ENCODE measurements at places on chromosomes 5 and 9.

DNA sequence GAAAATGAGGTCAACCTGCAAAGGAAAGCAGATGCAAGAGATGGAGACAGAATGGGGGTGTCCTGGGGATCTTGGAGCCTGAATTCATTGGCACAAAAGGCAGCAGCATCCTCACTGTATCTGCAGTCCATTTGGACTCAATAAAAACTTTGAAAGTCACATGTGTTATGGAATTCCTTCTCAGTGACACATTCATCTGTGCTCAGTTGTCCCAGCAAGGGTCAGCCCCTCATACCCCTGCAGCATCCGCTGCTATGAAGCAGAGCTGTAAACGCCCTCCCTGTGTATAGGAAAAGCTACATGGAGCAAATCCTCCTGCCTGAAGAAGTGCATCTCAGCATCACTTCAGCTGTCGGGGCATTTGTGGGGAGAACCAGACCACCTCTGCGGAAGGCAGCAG, 14.5 kb upstream of the RARS1 start:
- no peaks in the 10 kb centered on the region for H3K4me1 ChIP-seq
- H3K27me3 ChIP-seq, result no peaks in the 10 kb centered on the region
- no peak overlapping the region for H3K27ac ChIP-seq
- H3K4me3 ChIP-seq, result no peak overlapping the region

GRCh38 chr5:164204338-164204946, 699.0 kb downstream of the MAT2B start:
- H3K27ac ChIP-seq, result no peak overlapping the region
- no peaks in the 10 kb centered on the region for H3K4me1 ChIP-seq
- H3K4me3 ChIP-seq, result no peak overlapping the region
- no peak for DNase-seq
- no peaks in the 10 kb centered on the region for H3K36me3 ChIP-seq

DNA sequence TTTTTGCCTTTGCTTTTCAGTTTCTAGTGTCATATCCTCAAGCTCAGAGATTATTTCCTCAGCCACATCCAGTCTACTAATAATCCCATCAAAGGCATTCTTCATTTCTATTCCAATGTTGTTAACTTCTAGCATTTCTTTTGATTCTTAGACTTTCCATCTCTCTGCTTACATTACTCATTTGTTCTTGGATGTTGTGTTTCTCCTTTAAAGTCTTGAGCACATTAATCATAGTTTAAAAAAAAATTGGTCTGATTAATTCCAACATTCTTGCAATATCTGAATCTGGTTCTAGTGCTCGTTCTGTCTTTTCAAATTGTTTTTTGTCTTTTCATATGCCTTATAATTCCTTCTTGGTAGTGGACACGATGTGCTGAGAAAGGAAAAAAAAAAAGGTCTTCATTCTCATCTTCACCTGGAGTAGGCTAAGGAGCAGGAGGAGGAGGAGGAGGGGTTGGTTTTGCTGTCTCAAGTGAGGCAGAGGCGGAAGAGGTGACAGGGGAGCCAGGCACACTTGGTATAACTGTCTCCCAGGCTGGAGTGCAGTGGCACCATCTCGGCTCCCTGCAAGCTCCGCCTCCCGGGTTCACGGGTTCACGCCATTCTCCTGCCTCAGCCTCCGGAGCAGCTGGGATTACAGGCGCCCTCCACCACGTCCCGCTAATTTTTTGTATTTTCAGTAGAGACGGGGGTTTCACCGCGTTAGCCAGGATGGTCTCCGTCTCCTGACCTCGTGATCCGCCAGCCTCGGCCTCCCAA, 16.3 kb downstream of the PRXL2C start:
- no peak overlapping the region for H3K27ac ChIP-seq
- no peak overlapping the region for H3K4me3 ChIP-seq
- peaks cover 5% of the 10 kb centered on the region for H3K36me3 ChIP-seq
- no peaks in the 10 kb centered on the region for H3K27me3 ChIP-seq

DNA sequence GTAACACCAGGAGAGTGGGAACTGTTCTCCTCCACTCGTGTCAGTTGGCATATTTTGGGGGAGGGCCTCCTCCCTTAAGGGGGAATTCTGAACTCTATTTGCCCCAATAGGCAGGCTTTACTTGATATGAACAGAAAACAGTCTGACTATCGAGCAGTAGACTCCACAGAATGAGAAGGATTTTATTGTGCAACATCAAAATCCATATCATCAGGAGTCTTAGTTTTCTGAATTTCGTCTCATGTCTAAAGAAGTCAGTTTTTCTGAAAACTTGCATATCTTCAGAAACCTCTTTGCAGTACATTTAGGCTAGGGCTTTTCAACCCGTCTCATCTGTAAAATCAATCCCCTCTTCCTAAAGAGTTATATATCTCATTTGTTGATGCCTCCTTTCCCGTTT, 96.2 kb downstream of the AUH start:
- no peak overlapping the region for H3K4me3 ChIP-seq
- no peaks in the 10 kb centered on the region for H3K27me3 ChIP-seq
- no peak for DNase-seq
- no peak overlapping the region for H3K27ac ChIP-seq
- H3K4me1 ChIP-seq, result no peaks in the 10 kb centered on the region
- no peaks in the 10 kb centered on the region for H3K36me3 ChIP-seq

GRCh38 chr5:95406426-95407090, 15.4 kb downstream of the FAM81B start:
- DNase-seq, result no peak
- H3K27ac ChIP-seq, result no peak overlapping the region
- H3K4me1 ChIP-seq, result no peaks in the 10 kb centered on the region
- H3K27me3 ChIP-seq, result no peaks in the 10 kb centered on the region

DNA sequence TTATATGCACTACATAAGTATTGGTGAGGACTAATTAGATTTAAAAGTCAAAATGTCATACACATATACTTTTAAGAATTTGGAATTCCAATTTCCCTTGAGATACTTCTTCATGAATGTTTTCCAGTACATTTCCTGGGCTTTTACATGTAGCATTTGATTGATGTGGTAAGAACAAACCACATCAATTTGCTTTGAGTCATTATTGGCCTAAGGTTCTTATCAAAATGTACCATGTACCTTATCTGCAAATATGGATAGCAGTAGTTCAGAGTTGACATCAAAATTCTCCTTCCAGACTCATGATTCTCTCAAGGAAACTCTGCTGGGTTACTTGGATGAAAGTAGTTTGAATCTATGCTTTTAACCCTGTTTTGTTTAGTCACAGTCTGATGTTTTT, 2.5 kb downstream of the CAST start:
- no peak for DNase-seq
- H3K36me3 ChIP-seq, result no peaks in the 10 kb centered on the region
- H3K27ac ChIP-seq, result no peak overlapping the region
- H3K27me3 ChIP-seq, result no peaks in the 10 kb centered on the region
- peaks cover 29% of the 10 kb centered on the region for H3K4me1 ChIP-seq

DNA sequence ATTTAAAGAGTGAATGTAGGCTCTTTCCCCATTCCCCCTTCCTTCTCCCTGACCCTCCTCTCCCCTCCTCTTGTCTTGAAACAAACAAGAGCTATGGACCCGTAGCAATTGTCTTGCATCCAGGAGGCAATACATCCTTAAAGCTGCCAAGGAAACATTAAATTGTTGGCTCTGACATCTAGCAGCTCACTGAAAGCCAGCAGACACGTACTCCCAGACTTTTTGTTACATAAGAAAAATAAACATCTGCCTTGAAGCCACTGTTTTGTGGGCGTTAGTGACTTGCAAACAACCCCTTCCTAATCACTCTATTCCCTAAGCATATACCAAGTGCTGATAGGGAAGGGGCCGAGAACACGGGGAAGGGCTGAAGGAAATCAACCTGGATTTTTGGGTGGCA, 8.6 kb downstream of the SLC45A2 start:
- no peak for DNase-seq
- H3K36me3 ChIP-seq, result no peaks in the 10 kb centered on the region
- no peak overlapping the region for H3K27ac ChIP-seq
- no peaks in the 10 kb centered on the region for H3K4me1 ChIP-seq
- H3K4me3 ChIP-seq, result no peak overlapping the region

- H3K4me3 ChIP-seq, result no peak overlapping the region
- no peaks in the 10 kb centered on the region for H3K36me3 ChIP-seq
- no peaks in the 10 kb centered on the region for H3K27me3 ChIP-seq
- no peaks in the 10 kb centered on the region for H3K4me1 ChIP-seq
Measured at GRCh38 chr5:129051283-129051682, 43.3 kb upstream of the ISOC1 start.

DNA sequence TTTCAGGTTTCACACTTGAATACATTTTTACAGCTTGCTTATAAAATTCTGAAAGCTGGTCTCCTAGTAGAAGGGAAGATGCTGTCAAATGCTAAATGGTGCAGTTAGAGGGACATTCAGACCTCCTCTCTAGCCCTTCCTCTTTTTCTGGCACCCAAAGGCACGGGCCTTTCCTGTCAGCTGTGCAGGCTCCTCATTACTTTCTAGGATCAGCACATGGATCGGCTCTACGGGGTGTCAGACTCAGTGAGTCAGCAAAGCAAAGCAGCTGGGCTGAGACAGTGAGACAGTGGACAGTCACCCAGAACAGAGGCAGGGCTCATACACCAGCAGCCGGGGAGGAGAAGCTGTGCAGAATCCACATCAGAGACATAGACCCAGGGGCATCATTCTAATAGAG, 80.0 kb upstream of the TNC start:
- no peaks in the 10 kb centered on the region for H3K27me3 ChIP-seq
- DNase-seq, result no peak
- H3K4me1 ChIP-seq, result no peaks in the 10 kb centered on the region
- H3K27ac ChIP-seq, result no peak overlapping the region
- no peak overlapping the region for H3K4me3 ChIP-seq

DNA sequence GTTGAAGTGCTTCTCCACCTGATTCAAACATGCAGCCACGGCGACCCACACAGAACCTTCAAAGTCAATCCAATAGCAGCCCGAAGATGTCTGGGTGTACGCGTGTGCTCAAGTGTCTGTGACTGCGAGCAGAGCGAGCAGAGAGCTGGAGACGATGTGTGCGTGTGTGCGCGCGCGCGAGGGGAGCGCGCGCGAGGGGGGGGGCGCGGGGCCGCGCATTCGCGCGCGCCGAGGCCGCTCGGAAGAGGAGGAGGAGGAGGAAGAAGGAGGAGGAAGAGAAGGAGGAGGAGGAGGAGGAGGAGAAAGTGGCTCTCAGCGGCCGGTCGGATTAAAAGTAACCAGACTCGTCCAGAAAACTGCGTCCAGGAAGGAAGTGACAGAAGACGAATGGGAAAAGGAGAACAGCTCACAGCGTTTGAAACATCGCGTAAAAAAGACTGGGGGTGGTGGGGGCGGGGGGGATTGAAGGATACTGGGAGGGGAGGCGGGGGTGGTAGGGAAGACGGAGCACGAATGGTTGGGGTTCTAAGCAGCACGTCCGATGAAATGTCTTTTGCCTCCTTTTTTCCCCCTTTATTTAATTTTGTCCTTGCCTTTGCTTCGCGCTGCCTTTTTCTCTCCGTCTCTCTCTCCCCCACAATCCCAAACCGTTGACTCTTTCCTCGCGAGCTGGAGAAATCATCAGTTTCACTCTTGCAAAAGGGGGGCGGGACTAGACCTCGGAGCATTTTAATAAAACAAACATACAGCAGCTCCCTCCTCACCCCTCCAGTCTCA, at the start of gene MEF2C:
Gene MEF2C (minus strand): TSS at position 126 of the 777 bp plus-strand sequence. CDS start 59,396 bp downstream, outside the sequence.
- H3K36me3 ChIP-seq, result no peaks in the 10 kb centered on the region
- H3K4me3 ChIP-seq, result peak within 1 kb of the TSS; percentile 29
- peaks cover 10% of the 10 kb centered on the region for H3K27me3 ChIP-seq
- H3K27ac ChIP-seq, result no peak within 1 kb of the TSS

- H3K4me1 ChIP-seq, result no peaks in the 10 kb centered on the region
- no peaks in the 10 kb centered on the region for H3K36me3 ChIP-seq
- H3K4me3 ChIP-seq, result no peak overlapping the region
- H3K27ac ChIP-seq, result no peak overlapping the region
Measured at GRCh38 chr5:172414531-172415361, 39.6 kb downstream of the SH3PXD2B start.

GRCh38 chr5:133196441-133197085, 144.8 kb downstream of the HSPA4 start:
- no peaks in the 10 kb centered on the region for H3K36me3 ChIP-seq
- no peak overlapping the region for H3K4me3 ChIP-seq
- DNase-seq, result no peak
- H3K27ac ChIP-seq, result no peak overlapping the region
- H3K27me3 ChIP-seq, result no peaks in the 10 kb centered on the region
- H3K4me1 ChIP-seq, result no peaks in the 10 kb centered on the region

DNA sequence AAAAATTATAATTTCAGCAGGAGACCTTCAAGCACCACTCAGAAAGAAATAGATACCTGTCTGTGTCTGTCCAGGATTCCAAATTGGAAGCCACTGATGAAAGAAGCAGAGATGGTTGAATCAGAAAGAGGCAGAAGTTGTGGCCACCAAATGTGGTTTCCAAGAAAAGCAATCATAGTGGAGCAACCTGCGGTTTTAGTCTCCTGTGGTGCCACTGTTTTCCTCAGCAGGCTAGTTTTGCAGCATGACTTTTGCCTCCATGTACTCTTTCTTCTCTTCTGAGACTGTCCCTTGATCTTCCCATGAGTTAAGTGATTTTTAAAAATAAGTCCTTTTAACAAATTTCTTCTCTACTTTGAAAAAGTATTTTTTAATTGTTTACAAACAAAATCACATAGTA, 535.8 kb downstream of the CYLC2 start:
- H3K36me3 ChIP-seq, result no peaks in the 10 kb centered on the region
- no peak overlapping the region for H3K4me3 ChIP-seq
- no peak overlapping the region for H3K27ac ChIP-seq
- H3K27me3 ChIP-seq, result no peaks in the 10 kb centered on the region

GRCh38 chr9:134073500-134073899, 5.7 kb upstream of the BRD3 start:
- H3K4me3 ChIP-seq, result no peak overlapping the region
- peaks cover 4% of the 10 kb centered on the region for H3K4me1 ChIP-seq
- no peak for DNase-seq
- H3K36me3 ChIP-seq, result no peaks in the 10 kb centered on the region
- peaks cover 4% of the 10 kb centered on the region for H3K27me3 ChIP-seq
- H3K27ac ChIP-seq, result no peak overlapping the region

- no peak overlapping the region for H3K4me3 ChIP-seq
- no peak for DNase-seq
- no peaks in the 10 kb centered on the region for H3K4me1 ChIP-seq
- H3K27ac ChIP-seq, result no peak overlapping the region
Measured at GRCh38 chr5:149888280-149888679, 56.3 kb downstream of the PDE6A start.

GRCh38 chr9:38284039-38284575, 108.4 kb upstream of the ALDH1B1 start:
- H3K4me1 ChIP-seq, result no peaks in the 10 kb centered on the region
- H3K27me3 ChIP-seq, result no peaks in the 10 kb centered on the region
- no peak overlapping the region for H3K27ac ChIP-seq
- no peak for DNase-seq
- no peak overlapping the region for H3K4me3 ChIP-seq

DNA sequence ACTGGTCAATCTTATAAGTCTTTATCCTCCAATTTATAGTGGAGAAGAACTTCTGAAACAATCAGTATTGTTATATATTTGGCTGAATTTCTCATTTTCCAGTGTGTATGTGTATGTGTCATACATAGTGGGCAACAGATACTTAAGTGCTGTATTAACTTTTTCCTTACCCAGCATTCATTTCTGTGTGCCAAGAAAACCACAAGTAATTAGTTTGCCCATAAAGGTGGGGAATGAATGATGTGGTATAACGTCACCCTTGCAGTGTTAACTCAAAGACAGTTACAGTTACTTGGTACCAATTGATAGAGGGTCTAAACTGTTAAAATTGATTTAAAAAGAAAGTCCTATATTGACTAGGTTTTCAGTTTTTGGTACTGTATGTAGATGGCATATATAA, 2.0 kb downstream of the OGN start:
- no peak overlapping the region for H3K27ac ChIP-seq
- H3K4me3 ChIP-seq, result no peak overlapping the region
- H3K27me3 ChIP-seq, result no peaks in the 10 kb centered on the region
- no peaks in the 10 kb centered on the region for H3K4me1 ChIP-seq

Measured in effector memory CD4-positive, alpha-beta T cell (primary cell).